ENCODE measurements at places on chromosomes 11 and 22. TPM values are rescaled to one million over a fixed set of nuclear protein-coding genes. Genes with fewer than 3 reads are reported as not detected.

RAPSN gene
- not detected for polyA plus RNA-seq

- DNase-seq: no peak
Observed at GRCh38 chr22:17087498-17088131, 2.8 kb downstream of the IL17RA start.

- no peak for DNase-seq
Observed at GRCh38 chr22:47199261-47199978, 437.0 kb downstream of the TBC1D22A start.

DNA sequence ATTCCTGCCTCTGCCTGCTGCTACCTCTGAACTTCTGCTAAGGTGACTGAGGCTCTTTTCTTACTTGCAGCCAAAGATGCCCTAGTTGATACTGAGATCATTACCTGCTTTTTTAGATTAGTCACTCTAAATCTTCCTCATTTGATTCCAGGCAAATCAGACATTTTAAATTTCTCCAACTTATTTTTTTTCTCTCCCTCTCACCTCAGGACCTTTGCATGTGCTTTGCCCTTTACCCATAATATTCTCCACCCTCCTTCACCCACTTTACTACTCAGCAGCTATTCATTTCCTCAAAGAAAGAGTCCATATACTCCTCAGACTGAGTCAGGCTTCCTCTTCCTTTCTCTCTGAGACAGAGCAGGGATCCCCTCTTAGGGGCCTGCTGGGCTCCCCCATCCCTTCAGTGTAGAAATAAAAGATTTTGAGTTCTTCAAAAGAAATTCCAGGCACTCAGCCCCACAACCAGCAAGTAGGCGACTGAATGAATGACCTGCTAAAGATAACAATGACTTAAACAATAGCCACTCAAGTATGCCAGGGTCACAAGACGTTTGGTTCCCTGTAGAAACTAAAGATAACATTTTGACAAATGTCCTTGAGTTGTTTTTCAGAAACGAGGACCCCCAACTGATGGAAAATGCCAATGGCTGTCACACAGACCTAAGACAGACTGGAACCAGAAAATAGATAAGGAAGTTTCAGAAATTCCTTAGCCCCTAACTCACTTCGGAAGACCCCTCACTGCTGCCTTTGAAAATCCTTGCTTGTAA, 104.2 kb downstream of the MTNR1B start:
- DNase-seq: no peak

DNA sequence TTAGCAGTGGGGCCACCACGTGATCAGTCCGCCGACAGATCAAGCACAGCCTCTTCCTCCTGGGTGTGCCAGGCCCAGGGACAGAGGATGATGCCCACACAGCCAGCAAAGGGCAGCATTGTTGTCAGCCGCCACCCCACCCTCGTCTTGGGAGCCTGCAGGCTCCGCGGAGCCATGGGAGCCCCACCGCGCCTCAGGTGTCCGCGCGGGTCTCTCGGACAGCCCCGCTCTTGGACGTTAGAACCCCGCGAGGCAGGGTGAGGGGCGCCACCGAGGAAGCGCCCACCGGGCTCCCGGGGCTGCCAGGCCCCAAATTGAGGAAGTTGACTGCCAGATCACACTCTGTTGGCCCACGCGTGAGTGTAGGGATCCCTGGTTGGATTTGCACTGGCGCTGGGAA, 83.9 kb upstream of the MS4A8 start:
- DNase-seq: no peak

DNA sequence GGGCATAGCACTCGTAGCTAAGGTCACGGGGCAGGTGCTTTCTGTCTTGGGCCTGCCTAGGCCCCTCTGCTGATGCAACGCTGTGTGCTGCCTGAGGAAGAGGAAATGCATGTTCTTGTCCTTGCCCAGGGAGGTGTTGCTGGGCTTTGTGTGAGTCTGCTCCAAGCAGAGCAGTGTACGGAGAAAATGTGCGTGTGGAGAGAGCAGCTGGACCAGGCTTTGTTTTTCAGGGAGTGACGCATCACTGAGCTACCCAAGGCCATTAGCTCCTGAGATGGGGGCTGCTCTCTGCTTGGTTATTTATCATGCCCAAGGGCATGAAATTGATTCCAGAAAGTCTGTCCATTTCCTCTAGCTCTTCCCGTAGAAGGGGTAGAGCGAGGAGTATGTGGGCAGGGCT, 82.9 kb upstream of the THY1 start:
- DNase-seq: no peak

Data from left renal pelvis (tissue), 4 donors.